ENCODE measurements at places on chromosomes 12 and 14.

DNA sequence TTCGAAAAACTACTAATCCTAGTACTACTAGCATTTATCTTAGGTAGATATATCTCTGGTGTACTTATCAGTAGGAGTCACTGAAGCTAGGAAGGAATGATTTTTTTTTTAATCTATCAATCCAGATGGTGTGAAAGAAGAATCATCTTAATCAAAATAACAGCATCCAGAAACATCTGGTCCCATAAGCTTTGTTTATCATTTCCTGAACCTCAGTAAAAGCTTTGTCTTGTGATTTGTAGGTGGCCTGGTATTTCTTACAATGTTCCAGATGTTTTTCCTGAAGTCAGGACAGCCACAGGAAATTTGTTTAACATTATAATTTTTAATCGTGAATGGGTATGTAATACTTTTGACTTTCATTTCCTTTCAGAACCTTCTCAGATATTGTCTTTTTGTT, 28.0 kb upstream of the LUM start:
- no peak for DNase-seq

GRCh38 chr12:100795174-100795799, 711 bp downstream of the ANO4 start:
- DNase-seq = no peak

- DNase-seq = peak; percentile 82
These were observed 25.0 kb downstream of the HIP1R start for GRCh38 chr12:122860040-122860853.

DNA sequence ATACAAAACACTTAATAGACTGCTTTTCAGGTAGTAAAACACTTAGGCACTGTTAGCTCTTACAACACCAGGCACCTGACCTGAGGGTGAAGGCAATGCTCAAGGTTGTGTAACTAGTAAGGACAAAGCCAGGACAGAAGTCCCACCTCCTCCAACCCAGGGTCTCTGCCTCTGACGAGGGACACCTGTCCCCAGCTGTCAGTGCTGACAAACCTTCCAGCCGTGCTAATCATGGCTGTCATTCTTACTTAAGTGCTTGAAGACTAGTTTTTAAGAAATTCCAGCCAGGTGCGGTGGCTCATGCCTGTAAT, 62.5 kb upstream of the MAX start:
- DNase-seq = no peak

GRCh38 chr12:125329239-125330102, 264.2 kb downstream of the AACS start:
- no peak for DNase-seq

DNA sequence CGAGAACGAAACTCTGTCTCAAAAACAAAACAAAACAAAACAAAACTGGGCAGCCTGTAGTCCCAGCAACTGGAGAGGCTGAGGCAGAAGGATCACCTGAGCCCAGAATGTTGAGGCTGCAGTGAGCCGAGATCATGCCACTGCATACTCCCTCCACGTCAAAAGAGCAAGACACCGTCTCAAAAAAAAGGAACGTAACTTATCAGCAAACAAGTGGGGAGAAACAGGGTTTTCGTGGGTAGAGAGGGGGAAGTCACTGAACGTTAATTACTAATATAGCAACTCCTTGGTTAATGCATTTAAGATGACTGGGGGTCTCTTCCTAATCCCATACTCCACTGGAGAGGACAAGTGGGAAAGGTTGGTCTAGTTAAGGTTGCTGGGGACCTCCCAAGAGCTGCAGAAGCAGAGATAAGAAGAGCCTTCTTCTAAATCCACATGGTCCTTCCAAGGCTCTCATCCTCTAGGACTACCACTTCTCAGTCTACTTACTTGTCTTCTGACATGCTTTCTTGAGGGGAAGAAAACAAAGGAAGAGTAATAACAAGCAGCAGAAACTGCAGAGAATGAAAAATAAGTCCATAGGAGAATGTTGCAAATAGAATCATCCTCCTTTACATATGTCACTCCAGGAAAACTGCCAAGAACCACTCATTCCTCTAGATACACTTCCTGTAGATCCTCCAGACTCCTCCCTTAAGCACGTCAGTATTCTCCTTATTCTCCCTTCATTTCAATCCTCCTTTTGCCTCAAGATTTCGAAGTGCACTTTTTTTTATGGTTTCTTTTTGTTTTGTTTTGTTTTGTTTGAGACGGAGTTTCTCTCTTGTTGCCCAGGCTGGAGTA, 5.8 kb downstream of the NUMB start:
- no peak for DNase-seq

- no peak for DNase-seq
These were observed 1.6 kb downstream of the CDH24 start for GRCh38 chr14:23055621-23056144.

DNA sequence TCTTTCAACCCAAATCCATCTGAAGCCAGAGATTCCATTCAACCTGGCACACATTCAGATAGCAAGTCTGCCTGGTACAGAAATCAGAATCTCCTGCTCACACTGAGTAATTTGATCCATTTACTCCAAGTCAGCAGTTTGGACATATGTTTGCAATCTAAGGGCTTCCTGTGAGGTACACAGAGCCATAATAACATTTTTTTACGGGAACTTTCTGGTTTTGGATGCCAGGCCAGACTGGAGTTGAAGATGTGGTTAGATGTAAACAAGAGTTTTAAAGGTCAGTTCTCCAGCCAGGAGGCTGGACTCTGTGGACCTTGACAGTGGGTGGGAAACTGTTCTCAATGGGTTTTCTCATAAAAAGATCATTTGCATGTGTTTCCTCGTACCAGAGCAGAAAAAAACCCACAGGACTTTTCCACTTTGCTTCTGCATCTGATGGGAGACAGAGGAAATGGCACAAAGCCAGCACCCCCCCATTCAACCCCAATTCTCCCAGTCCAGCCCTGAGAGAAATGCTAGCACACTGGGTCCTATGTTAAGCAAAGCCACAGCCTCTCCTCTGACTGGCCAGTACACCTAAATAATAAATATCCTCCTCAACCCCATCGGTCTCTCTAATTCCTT, 17.7 kb upstream of the TSPAN11 start:
- no peak for DNase-seq

GRCh38 chr14:58245562-58245961, 919 bp downstream of the PSMA3 start:
- no peak for DNase-seq

DNA sequence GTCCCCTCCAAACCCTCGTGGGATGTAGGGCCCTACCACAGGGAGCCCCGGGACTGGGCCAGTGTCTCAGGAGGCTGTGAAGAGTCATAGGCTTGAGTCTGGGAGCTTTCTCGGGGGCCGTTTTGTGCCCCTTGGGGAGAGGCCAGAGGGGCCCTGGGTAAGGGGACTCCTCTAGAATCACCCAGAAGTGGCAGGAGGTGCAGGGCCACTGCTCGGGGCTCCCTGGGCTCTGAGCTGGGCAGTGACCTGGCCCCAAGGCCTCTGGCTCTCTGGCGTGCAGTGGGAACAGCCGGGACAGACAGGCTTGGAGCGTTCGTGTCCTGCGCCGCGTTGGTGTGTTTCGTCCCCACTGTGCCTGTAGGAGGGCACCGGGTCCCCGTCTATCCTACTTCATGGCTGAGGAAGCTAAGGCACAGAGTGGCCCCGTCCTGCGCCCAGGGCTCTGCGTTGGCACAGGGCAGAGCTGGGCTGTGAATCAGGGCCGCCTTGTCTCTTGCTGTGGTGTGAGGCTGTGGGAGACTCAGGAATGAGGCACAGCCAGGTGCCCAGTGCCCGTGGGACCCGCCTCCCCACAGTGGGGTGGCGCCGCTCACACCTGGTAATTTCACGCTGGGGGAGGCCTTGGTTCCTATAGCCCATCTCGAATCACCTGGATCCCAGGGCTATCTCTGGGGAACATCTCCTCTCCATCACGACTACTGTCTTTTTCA, 23.8 kb upstream of the KIF26A start:
- no peak for DNase-seq

DNA sequence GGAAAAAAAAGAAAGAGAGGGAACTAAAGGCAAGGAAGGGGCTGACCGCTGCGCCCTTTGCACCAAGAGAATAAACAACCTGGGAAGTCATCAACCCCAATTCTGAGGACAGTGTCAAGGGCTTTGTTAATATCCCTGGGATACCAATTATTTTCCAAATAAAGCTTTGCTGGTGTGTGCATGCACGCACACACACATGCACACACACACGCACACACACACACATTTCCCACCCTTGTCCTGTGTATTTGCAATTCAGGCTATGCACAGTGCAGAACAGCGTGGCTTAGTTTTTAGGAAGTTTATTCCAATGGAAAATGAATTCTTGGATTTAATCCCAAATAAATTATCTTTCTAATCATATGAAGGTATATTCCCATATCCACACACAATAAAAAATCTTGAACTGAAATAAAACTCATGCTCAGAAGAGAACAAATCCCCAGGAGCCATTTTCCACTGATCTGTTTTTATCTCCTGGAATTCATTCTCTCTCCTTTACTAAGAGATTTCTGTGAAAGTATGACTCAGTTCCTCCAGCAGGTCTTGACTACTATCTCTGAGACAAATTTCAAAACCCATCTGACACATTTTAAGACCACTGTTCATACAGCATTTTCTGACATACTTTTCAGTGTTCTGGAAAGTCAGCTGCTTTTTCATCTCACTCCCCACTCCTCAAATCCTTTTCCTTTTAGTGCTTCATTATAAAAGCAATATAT, 334.4 kb upstream of the ATP2B1 start:
- DNase-seq = no peak

DNA sequence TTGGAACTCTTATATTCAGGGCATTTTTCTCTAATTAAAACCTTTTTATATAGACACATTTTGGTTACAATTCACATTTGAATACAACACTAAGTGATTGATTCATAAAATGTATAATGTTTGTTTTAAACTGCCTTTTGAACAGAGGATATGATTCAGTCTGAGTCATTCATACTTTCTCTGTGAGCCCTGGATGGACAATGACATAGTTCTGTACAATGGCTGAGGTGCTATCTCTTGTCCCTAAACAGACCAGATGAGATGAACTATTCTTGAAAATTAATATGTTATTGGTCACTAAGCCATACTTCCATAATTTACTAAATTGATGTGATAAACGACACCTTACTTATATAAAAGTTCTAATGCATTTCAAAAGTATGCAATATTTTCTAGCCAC, 199.7 kb upstream of the ATXN7L3B start:
- DNase-seq = no peak

DNA sequence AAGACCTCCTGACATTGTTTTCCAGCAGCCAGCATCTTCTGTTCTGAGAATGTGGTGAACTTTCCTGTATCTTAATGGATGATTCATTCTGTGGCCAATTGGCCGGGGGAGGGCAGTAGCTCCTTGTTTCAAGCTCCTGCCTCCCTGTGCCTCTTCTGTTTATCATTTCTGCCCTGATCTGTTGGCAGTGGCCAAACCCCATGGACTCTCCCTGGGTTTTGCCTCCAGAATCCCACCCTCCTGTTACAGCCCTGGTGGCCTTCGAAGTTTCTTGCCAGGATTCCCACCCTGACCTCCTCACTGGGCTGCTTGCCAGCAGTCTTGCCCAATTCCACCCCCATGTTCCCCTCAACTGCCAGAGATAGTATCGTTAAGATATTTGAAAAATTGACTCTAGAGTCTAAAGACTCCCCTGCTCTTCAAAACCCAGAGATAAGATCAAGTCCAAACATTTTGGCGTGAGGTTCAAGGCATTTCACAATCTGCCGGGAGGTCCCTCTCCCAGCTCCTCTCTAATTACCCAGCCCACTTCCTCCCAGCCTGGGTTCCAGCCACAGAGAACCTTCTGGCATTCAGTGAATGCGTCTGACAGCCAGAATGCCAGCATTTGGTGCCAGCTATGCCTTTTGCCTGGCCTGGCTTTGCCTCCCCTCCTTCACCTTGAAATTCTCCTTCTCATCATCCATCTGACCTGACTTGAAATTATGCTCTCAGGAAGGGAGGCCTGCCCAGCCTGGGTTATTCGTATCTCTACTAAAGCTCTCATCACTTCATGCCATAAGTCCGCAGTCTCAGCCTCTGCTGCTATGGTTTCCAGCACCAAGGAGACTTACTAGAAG, 37.7 kb upstream of the TXNRD1 start:
- DNase-seq = no peak

GRCh38 chr12:128069359-128069997, 197.5 kb upstream of the TMEM132C start:
- no peak for DNase-seq

- no peak for DNase-seq
These were observed 117.7 kb downstream of the OTOGL start for GRCh38 chr12:80217011-80217535.

DNA sequence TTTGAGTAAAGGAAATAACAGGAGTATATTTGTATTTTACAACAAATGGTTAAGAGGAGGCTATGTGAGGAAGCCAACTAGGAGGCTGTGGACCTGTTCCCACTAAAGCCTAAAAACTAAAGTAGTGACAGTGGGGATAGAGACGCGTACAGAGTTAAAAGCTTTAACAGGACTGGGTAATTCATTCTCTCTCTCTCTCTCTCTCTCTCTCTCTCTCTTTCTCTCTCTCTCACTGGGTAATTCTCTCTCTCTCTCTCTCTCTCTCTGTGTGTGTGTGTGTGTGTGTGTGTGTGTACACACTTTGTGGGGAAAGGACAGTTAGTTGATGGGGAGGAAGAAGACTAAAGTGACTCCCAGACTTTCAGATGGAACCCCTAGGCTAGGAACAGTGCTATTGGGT, 16.3 kb downstream of the ERC1 start:
- no peak for DNase-seq

- no peak for DNase-seq
These were observed 348 bp upstream of the SSTR1 start for GRCh38 chr14:38207377-38207735.

DNA sequence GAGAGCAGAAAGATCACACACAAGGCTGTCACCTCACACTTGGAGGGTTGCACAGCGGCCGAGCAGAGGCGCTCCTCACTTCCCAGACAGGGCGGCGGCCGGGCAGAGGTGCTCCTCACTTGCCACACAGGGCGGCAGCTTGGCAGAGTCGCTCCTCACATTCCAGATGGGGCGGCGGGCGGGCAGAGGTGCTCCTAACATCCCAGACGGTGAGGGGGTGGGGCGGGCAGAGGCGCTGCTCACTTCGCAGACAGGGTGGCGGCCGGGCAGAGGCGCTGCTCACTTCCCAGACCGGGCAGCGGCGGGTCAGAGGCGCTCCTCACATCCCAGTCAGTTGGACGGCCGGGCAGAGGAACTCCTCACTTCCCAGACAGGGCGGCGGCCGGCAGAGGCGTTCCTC, 9.1 kb downstream of the TMBIM4 start:
- DNase-seq = no peak

DNA sequence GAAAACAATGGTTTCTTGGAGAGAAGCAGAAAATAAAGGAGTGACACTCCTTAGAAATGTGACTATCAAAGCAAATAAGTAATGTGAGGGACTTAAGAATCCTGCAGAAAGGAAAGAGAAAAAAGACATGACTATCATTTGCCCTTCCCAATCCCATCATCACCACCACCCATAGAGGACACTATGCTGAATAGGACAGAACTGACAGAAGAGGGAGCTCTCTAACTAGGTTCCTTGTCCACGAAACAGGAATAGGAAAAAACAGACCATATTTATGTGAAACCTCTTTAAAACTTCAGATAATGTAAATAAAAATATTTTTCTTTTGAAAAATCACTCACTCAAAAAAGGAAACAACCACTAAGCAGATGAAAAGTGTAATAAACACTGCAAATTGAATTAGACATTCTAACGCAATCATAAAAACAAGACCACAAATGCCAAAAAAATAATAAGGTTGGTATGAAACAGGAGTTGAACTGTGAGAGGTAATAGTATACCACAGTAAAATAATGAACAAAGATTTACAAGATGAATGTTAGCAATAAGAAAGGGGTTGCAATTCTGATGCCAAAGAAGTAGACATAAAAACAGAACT, 24.1 kb downstream of the KLRD1 start:
- peak; percentile 60 for DNase-seq

GRCh38 chr12:58540480-58541299, 379.6 kb downstream of the LRIG3 start:
- DNase-seq = no peak
